ENCODE measurements at places on chromosomes 1 and 21.

DNA sequence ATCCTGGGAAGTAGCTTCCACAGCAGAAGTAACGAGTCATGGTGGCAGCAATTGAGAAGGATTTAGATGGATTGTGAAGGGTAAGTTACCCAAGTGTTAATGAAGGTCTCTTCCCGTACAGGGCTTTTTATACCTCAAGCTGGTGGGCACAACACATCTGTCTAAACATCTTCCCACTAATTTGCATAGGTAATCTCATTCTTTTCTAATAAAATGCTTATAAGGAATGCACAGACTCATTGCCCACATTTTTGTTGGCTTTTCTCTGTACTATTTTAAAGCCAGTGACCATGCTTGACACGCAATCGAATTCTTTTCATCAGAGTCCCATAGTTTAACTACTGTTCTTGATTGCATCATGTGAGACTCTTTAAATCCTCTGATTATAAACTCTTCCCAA is at the start of gene KRTAP7-1:
KRTAP7-1 (minus strand) TSS at position 101 of the 400 bp plus-strand sequence; CDS start at position 40, 61 bp downstream.
- DNase-seq = no peak

GRCh38 chr1:47618830-47619229 is 181.0 kb downstream of the FOXD2 start:
- no peak for DNase-seq

- DNase-seq = no peak
Measured at GRCh38 chr1:100050139-100050538, 80.3 kb downstream of the SLC35A3 start.

- no peak for DNase-seq
Measured at GRCh38 chr1:222786121-222786520, 28.7 kb upstream of the DISP1 start.

- no peak for DNase-seq
Measured at GRCh38 chr1:195278644-195279043, 1329.6 kb downstream of the KCNT2 start.

DNA sequence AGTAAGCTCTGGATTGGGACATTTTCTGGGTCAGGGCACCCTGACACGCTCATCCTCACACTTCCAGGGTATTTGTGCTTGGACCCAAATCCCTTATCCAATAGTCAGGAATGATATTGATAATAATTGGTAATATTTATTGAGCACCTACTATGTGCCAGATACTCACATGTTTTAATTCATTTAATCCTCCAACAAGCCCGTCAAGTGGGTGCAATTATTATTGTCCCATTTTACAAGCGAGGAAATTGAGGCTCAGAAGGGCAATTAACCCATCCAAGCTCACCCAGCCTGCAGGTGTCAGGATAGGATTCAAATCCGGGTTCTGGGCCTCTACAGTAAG is 11.4 kb upstream of the PADI3 start:
- DNase-seq = no peak

DNA sequence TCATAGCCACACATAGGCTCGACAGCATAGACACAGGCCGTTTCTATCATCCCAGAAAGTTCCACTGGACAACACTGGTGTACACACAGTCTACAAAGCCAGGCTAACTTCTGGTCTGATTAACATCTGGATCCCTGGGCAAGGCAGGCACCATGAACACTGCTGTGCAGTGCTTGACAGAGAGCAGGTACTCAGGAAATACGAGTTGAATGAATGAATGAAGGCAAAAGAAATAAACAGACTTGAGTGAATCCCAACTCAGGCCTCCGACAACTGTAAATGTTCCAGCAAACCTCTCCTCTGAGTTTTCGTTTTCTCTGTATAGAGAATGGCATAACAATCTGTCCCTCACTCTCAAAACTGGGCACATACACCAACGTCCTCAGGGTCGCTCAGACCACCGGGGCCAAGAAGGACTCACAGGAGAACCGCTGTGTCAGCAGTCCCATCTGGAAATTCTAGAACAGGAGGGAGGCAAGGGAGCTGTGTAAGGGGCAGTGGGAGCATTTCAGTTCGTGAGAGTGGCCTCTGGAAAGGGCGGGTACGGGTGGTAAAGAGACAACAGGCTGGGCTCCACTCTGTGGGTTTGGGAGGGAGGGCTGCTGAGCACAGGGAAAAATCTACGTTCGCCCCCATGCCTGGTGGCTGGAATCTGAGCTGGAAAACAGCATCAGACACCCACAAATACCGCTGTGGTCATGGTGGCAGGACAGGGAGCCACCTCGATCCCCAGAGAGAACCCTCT is 15.1 kb upstream of the ECE1 start:
- no peak for DNase-seq

All from glutamatergic neuron (in vitro differentiated cells).